ENCODE measurements at places on chromosomes 7 and 10.
A peak's percentile ranks its signal among the peaks of the same experiment; 100 is the strongest.

DNA sequence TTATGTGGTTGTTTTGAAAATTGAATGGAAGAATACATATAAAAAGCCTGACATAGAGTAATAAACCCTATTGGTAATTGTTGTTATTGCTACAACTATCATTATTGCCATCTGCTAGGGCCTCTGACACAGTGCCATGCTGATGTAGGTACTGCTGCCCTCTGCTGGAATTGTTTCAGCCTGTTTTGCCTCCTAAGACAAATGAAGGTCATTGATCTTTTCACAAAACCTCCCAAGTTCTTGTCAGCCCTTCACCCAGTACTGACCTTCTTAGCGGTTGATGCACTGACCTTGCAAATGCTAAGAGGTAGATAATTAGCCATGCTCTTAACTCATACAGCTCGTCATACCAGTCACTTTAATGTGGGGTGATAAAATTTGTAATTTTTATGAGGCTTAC lies 975.2 kb downstream of the SORCS1 start:
- peak; percentile 10 for DNase-seq

GRCh38 chr7:127943541-127944521 lies 87.4 kb downstream of the LRRC4 start:
- no peak for DNase-seq

- no peak for DNase-seq
Observed at GRCh38 chr10:19936289-19936688, 120.1 kb downstream of the PLXDC2 start.

DNA sequence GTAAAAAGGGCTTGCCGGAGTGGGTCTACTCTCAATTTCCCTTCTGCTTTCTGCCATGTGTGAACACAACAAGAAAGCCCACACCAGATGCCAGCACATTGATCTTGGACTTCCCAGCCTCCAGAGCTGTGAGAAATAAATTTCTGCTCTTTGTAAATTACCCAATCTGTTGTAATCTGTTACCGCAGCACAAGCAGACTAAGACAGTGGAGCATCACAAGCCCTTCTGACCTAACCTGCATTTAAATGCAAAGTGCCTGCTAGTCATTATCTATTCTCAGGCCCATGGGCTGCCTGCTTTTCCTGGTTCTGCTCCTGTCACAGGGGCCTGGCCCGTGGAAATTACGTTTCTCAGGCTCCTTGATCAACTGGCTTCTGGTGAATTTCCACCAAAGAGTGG lies 199.3 kb upstream of the AUTS2 start:
- no peak for DNase-seq

DNA sequence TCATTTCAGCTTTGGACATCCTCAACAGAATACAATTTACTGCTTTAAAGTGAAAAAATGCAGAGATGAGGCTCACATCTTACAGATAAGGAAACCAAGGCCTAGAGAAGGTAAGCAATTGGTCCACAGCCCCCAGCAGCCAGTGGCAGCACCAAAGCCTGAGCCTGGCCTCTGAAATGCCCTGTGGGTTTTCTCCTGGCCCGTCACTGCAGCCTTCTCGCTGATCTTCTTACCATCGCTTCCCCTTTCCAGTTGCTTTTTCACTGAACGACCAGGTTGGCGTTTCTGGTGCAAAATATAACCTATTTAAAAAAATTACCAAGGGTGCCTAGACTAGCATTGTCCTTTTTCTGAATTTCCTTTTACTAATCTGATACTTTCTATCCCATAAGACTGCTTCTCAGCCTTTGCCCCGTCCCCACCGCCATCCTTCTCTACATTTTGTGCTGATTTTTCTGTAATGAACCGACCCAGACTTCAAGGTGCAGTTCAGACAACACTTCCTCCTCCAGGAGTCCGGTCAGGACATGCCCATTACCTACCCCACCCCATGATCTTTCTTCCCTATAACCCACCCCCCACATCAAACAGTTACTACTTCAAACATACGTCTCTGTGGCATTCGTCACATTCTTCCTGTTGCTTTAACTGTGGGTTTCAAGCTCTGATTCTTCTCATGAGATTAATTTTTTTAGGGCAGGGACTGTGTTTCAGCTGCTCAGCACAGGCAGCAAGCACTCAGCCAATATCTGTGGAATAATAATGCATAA lies 289.4 kb downstream of the DNAJB6 start:
- no peak for DNase-seq

DNA sequence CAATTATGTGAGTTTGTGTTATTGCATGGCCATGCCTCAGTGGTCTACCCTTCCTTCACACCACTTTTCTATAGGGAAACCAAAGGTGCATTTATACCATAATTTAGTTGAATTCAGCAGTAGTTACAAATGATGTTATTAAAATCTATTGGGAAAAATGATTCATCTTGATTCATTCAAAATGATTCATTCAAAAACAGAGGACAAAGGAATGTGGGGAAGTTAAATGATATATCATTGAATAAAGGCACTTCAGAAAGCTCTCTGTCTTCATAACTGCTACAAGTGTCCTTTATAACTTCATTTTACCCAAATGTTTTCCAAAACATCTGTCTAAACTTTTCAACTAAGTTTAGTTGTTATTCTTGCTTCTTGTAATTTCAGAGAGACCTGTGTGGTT lies 722.9 kb downstream of the GRM8 start:
- DNase-seq, result no peak

- DNase-seq, result no peak
Observed at GRCh38 chr10:76244061-76244686, 812.8 kb downstream of the LRMDA start.

GRCh38 chr7:127066974-127067373 lies 185.8 kb downstream of the GRM8 start:
- DNase-seq, result no peak

DNA sequence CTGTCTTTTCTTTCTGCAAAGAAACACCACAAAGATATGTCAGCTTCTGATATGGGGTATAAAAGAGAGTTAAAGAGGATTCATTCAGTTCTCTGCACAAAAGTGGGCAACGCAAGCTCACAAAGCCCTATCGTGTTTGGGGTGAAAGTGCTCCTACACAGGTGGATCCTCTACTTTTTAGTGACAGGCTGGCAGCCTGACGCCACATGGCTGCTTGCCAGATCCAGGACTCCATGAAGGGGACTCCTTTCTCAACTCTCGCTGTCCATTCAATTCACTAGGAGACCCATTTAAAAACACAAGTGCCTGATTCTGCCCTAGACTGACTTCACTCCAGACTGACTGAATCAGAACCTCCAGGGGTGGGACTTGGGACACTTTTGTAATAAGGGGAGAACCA lies 8.0 kb downstream of the PARP12 start:
- DNase-seq, result no peak

DNA sequence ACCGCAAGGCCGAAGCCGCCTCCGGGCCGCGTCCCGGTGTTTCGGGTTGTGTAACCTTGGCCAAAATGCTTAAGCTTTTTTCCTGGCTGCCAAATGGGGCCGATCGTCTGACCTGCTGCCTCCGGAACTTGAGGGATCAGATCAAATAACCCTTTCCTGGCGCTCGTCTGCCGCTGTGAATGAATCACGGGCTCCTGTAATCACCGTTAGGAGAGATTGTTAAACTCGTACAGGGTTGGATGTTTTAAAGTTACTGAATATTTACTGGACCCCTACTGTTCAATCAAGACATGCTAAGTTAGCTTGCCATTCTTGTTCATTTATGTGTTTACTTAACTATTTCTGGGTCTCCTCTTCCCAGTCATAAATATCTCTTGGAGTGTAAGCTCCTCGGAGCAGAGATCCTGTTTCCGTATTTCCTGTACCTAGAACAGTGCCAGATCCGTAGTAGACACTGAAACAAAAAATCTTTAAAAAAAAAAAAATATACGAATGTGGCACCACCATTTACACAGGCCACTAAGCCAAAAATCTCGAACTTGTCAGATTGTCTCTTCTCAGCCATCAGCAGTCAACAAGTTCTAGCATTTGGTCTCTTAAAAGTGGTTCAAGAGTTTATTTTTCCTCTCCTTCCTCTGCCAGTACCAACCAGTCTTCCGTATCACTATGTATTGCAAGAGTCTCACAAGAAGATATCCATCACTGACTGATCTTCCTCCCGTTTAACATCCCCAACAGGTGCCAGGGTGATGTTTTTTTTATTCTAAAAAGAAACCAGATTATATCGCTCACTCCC lies 650 bp upstream of the TM9SF3 start:
- peak; percentile 53 for DNase-seq

GRCh38 chr7:116399819-116400218 lies 99.7 kb upstream of the CAV2 start:
- no peak for DNase-seq

DNA sequence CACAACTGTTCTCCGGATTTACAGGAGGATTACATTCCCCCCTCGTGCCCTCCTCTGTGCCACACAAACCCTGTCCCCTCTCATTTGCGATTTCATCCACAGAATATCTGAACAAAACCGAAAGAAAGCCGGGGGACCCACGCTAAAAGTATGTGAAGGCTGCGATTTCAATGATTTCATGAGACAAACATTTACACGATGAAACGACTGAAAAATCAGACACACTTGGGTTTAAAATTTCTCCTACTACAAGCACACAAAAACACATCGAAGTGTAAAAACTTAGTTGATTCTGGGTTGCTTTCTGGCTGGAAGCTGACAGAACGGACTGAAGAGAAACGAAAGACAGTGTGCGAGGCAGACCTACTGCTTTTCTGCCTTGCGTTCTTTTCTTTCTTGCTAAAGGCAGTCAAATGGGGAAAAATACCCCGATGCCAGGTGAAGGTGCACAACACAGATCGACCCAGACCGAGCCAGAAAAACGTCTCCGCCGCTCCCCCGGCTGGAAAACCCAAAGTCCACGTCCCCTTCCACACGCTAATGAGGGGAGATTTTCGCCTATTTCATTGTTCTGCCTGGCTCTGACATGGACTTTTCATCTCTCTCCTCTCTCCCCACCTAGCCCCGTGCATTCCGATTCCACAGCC lies 1.2 kb downstream of the HIPK2 start:
- peak; percentile 42 for DNase-seq

GRCh38 chr7:35355911-35356310 lies 102.0 kb upstream of the TBX20 start:
- DNase-seq, result no peak

GRCh38 chr7:106887421-106887820 lies 22.3 kb downstream of the PIK3CG start:
- no peak for DNase-seq

GRCh38 chr10:34613491-34613890 lies 201.6 kb downstream of the PARD3 start:
- no peak for DNase-seq

DNA sequence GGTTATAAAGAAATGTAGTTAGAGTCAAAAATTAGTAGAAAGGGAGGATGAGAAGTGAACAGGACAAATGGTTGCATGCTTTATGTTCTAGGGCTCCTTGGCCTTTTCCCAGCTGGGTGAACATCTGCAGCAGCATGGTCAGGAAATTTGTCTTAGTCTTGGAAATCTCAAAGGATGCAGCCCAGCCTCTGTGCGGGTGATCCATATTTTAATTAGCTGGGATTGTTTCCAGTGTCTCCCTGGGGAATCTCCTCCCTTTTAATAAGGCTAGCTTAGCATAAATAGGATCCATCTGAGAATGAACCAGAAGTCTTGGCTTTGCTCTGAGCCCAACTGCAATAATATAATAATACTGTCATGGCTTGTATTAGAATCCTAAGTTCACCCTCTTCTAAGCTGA lies 198.3 kb downstream of the PRKG1 start:
- DNase-seq, result no peak

DNA sequence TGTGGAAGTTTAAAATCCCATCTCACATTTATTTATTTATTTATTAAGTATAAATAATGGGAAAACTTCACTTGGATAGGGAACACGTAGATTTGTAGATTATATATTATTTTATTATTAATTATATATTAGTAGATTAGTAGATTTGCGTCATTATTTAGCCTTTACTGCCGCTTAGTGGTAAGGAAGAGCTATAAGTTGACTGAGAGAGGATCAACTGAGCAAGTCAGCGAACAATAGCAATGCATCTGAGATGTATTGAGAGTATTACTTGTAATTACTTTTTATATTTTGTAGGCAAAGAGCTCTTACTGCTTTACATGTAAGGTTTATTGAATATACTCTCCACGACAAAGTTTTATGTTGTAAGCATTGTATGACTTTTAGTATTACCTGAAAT lies 244.5 kb upstream of the ANKRD30A start:
- no peak for DNase-seq

DNA sequence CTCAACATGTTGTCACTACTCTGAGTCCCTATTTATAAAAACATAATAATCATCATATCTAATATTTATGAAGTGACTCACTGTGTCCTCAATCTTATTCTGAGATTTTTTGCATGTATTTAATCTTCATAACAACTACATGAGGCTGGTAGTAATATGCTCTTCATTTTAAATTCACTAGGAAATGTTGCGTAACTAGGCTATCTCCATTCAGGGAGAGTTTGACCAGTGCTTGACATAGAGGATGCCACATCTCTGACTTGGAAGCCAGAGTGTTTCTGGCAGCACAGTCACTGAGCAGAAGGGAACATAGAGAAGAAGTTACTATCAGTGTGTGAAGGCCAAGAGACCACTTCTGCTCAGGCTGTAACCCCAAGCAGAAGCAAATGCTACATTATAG lies 88.9 kb downstream of the FAM13C start:
- DNase-seq, result no peak

DNA sequence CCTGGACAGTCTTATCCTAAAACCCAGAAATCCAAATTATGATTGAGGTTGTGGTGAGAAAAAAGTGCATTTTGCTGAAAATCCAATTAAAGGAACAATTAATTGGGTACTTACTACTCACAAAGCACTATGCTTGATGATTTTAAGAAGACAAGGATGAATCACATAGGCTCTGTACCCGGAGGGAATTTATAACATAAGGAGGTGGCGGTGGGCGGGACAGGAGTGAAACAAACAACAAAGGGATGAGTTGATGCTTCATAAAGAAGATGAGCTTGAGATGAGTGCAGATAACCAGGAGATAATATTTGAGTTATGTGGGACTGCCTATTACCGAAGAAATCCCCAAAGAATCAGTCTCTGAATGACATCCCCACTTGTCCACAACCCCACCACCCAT lies 171.1 kb upstream of the FZD8 start:
- DNase-seq, result no peak

DNA sequence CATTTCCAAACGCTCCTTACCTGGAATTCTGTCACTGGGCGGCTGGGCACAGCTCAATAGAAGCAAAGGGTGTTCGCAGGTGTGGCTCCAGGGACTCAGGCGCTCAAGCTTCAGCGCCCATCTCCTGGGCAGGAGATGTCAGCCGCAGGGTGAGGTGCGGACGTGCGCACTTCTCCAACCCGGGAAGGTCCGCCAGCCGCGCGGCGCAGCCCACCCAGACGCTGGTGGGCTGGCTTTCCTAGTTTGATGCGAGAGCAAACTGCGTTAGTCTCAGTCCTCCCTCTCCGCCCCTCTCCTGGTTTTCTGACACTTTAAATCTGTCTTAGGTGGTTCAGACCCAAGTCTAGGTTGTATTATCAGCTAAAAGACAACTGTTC lies 267 bp downstream of the CALCR start:
- no peak for DNase-seq

Measured in activated CD4-positive, alpha-beta T cell treated with anti-CD3 and anti-CD28 coated beads, Interleukin-2, amount 50 U/mL, for 48 hours (primary cell).